ENCODE measurements at places on chromosomes 2 and 18. TPM values are rescaled to one million over a fixed set of nuclear protein-coding genes. Genes with fewer than 3 reads are reported as not detected.

The ERFE gene
- 0.79 TPM for total RNA-seq

DNA sequence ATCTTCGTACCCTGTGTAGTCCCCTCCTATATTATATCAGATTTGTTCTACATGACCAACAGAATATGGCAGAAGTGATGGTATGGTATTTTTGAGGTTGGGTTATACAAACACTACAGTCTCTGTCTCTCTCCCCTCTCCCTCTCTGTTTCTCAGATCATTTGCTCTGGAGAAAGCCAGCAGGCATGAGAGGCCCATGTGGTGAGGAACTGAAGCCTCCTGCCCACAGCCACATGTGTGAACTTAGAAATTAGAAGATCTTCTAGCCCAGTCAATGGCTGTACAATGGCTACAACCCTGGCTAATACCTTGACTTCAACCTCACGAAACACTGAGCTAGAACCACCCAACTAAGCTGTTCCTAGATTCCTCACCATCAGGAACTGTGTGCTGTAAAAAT, 250.6 kb downstream of the SMAD2 start:
- DNase-seq, result no peak

DNA sequence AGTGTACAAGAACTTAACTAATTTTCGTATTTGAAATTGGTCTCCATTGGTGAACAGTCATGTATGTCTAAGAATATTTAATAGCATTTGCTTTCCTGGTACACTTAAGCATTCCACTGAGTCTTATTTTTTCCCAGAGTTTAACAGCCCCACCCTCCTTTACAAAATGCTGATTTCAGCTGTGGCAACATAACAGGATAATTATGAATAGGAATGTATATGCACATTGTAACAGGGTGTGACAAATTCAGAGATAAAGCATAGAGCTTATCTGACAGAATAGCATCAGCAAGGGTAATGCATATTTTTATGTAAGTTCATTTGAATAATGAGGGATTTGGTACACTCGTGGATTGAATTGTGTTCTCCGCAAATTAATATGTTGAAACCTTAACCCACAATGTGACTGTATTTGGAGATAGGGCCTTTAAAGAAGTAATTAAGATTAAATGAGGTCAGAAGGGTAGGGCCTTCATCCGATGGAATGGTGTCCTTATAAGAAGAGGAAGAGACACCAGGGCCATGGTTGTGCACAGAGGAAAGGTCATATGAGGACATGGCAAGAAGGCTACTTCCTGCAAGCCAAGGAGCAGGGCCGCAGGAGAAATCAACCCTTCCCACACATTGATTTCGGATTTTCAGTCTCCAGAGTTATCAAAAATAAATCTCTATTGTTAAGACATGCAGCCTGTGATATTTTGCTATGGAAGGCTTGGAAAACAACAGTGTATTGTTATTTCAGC, 439.7 kb upstream of the CDH20 start:
- DNase-seq, result no peak

GRCh38 chr2:110870545-110870944, 138.2 kb downstream of the ACOXL start:
- no peak for DNase-seq

All from posterior vena cava (tissue), 2 donors.